ENCODE measurements at places on chromosomes 7 and 10.

DNA sequence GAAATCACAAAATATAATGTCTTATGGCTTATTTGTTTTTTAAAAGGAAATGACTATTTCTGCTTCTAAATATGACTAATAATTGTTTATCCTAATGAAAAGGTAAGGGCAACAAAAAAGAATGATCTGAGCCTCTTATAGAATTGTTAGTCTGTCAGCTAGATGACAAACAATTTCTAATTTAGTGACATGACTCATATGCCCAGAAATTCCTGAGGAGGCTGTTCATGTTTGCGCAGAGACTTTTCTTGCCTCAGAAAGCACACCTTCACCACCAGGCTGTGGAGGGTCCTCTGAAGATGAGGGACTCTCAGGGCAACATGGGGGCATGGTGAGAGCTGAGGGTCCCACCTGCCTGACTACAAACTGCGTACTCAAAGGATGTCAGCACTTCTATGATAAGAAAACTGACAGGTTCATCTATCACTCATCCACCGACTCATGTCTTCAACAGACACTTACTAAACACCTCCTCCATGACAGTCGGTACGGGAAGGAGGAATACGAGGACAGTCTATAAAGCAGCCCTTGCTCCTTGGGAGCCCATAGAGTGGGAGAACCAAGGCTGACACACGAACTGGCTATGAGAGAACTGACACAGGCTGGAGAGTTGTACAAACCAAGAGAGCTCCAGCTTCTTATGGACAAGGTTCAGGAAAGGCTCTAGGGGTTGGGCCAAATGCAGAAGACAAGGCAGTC, 102.0 kb downstream of the PKD1L1 start:
- DNase-seq = no peak

DNA sequence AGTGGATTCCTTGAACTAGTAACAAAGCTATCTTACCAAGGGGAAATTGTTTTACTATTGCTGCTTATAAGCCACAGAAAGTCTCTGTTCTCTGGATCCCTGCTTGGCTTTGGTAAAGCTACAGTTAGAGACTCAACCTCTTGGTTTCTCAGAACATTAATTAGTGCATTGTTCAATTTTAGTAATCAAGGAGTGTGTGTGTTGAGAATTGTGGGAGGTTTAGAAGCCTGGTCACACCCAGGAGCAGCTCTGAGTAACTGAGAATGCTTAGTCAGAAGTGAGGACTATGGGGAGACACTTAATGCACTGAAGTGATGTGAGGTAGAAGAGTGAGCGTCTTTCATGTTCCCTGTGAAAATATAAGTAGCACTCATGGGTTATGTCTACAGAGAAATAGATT, 8.2 kb upstream of the ACTA2 start:
- no peak for DNase-seq

- DNase-seq = no peak
These were observed 73.0 kb upstream of the LRRTM3 start for GRCh38 chr10:66852811-66853210.

DNA sequence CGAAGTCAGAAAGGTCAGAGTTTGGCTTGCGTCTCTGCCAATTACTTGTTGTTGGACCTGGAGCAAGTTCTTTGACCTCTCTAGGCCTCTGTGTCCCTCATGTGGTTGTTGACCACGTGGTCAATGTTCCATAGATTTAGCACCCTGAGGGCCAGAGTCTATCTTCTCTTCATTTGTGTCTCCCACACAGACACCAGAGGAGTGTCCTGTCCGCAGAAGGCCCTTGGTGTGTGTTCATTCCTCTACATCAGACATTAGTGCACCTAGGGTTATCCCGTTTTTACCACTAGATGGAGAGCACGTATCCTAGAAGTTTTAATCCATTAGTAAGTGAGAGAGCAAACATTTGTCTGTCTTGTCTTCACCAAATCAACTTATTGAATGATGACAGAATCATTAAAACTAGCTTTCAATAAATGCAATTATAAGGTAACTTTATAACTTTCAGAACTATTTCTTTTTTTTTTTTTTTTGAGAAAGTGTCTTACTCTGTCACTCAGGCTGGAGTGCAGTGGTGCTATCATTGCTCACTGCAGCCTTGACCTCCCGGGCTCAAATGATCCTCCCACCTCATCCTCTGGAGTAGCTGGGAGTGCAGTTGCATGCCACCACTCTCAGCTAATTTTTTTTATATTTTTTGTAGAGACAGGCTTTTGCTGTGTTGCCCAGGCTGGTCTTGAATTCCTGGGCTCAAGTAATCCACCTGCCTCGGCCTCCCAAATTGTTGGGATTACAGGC, 122.5 kb upstream of the ANKRD1 start:
- no peak for DNase-seq

DNA sequence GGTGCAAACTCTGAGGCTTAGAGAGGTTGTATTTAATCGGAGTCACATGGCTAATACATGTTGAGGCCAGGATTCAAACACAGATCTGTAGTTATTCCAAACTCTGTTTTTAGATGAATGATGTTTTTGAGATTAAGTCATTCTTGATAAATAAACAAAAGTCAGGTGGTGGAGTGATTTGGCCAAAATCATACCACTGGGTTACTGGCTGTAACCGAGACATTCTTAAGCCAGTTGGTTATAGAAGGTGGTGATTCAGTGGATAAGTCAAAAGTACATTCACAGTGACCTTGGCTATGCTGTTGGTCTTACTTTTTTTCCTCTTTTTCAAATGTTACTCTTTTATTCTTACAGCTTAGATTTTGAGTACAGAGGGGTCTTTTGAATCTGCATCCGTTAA, 361.4 kb downstream of the KIF20B start:
- DNase-seq = no peak

DNA sequence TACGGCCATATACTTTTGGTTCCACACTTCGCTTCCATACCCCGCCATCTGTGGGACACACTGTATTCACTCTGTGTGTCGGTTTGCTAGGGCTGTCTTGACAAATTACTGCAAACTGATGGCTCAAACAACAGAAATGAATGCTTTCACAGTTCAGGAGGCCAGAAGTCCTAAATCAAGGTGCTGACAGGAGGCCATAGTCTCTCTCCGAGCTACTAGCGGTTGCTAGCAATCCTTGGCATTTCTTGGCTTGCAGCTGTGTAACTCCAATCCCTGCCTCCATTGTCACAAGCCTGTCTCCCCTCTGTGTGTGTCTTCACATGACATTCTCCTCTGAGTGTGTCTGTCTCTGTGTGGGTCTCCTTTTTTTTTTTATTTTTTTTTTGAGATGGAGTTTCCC, 28.9 kb upstream of the BMPR1A start:
- no peak for DNase-seq

All from stimulated activated effector memory CD8-positive, alpha-beta T cell treated with anti-CD3 and anti-CD28 coated beads, Interleukin-12 subunit alpha, Interleukin-12 subunit beta, amount 100 ng/mL, for 72 hours (primary cell).